ENCODE measurements at places on chromosomes 1 and 21.

DNA sequence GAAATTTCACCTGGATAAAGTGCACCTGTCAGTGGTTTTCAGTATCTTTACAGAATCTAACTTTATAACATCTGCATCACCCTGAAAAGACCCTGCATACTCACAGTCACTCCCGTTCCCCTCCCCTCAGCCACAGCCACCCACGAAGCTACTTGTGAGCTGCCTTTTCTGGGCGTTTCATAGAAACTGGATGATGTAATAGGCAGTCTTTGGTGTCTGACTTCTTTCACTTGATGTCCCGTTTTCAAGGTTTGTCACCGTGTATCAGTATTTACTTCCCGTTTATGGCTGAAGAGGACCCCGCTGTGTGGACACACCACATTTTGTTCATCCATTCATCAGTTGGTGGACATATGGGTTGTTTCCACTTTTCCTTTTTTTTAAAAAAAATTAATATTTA lies 47.8 kb upstream of the LRRC3 start:
- DNase-seq, result peak; percentile 62

GRCh38 chr21:16768096-16768495 lies 744.7 kb upstream of the CXADR start:
- DNase-seq, result no peak

GRCh38 chr1:72202761-72203160 lies 79.6 kb downstream of the NEGR1 start:
- no peak for DNase-seq

GRCh38 chr1:153180556-153180955 lies 22.7 kb upstream of the LELP1 start:
- DNase-seq, result no peak

GRCh38 chr1:5945445-5945844 lies 46.8 kb downstream of the NPHP4 start:
- peak; percentile 9 for DNase-seq

DNA sequence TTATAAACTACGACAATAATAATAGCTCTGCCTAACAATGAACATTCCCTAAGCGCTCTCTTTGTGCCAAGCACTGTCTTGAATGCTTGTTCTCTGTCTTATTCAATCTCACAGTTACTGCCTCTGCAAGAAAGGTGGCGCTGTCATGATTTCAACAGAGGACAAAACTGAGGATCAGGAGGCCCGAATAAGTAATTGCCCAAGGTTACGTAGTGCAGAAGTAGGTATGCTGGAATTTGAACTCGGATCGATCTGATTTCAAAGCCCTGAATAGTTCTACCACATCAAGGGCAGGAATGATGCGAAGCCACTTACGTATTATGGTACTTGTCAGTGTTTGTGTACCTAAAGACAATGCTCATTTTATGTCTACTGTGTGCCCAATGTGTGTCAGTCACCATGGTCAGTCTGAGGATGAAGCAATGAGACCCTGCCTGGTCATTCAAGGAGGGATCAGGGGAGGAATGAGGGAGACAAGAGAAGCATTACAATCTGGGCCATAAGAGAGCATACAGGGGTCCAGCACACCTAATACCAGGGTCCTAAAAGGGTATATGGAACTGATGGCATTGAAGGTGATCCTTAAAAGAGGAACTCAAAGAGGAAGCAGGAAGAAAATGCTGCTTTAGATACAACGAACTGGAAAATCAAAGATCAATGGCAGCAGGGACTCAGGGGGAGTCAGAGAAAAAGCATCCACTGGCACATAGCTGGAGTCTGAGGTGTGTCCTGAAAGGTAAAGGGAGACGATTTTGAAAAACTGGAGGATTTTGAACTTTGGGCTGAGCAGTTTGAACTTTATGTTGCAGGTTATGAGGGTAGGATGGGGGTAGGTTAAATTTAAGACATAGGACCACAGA lies 389.2 kb downstream of the PLPP3 start:
- no peak for DNase-seq

- DNase-seq, result no peak
These were observed 70.4 kb upstream of the BACH1 start for GRCh38 chr21:29228306-29228705.

- DNase-seq, result no peak
These were observed 74.0 kb downstream of the ZC3H11B start for GRCh38 chr1:219538886-219539285.

- no peak for DNase-seq
These were observed 344.2 kb downstream of the VAV3 start for GRCh38 chr1:107620753-107621152.

GRCh38 chr1:101288491-101288944 lies 51.7 kb downstream of the S1PR1 start:
- peak; percentile 72 for DNase-seq

- no peak for DNase-seq
These were observed 81.6 kb upstream of the PPP2R5A start for GRCh38 chr1:212203630-212204029.

DNA sequence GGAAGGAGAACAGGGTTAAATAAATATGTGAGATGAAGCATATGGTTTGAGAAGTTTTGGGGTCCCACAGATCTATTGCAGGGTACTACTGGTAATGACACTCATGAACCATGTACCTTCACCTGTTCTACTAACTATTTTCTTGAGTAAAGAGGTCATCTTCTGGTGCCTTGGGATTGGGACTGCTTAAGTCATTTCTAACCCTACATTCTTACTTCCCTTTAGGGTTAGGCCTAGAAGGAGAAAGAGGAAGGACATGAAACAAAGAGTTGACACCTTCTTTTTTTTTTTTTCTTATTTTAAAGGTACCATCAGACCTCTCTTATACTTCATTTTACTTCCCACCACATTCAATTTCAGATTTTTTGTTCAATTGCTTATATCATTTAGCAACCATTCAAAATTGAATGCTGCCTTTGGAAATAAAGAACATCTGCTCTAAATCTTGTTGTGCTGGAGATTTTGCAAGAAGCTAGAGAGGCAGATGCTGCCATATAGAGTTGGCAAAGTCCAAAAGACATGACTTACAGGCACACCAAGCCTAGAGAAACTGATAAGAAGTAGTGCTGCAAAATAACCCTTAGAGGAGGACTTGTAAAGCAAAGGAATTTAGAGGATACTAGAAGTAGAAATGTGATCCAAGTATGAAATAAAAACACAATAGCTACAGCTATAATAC lies 374.4 kb upstream of the ST6GALNAC5 start:
- no peak for DNase-seq

DNA sequence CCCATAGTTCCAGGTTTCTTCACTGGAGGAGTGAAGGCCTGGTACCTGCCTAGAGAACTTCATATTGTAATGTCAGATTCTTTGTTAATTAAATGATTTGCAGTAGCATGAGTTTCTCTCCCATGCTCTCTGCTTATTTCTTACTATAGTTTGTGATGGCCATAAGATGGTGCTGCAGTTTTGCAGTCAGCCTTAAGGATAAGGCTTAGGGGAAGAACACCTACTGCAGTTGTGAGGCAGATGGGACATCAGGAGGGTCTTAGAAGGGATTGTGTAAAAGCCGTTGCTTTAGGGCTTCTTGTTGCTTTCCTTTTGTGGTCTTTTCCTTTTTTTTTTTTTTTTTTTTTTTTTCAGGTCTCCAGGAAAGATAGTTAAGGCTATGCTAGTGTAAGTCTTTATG lies 61.8 kb downstream of the MACF1 start:
- DNase-seq, result no peak

GRCh38 chr1:27816921-27817630 lies 13.5 kb upstream of the PPP1R8 start:
- no peak for DNase-seq
